ENCODE measurements at places on chromosomes 2 and 18.

- DNase-seq: no peak
Measured at GRCh38 chr2:215105607-215106354, 32.6 kb downstream of the ABCA12 start.

DNA sequence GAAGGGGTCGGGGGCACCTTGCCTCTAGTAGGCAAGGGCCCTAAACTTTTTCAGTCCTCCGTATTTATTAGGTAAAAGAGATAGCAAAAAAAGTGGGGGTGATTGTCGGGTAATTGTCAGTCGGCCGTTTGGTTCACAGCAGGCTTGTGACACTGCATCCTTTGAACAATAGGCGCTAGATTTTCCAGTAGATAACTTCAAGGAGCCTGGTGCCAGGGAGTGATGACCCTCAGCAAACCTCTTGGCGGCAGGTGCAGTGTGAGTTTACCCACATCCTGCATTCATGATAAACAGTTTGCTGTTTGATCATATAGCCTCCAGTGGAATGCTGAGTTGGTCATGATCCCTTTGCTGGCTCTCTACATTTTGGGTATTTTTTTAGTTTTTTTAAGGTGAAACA lies 22.9 kb downstream of the SERPINB8 start:
- DNase-seq: no peak

DNA sequence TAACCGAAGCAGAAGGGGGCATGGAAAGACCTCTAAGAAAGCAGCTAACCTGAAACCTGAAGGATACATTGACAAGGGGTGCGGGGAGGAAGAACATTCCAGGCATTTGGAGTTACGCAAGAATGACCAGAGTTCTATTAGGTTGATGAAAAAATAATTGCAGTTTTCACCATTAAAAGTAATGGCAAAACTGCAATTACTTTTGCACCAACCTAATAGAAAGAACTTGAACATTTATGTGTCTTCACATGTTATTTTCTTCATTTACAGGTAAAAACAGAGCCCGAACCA lies 110.5 kb downstream of the LYPD6B start:
- DNase-seq: no peak

- DNase-seq: no peak
Measured at GRCh38 chr2:64808092-64808491, 154.4 kb upstream of the SERTAD2 start.

DNA sequence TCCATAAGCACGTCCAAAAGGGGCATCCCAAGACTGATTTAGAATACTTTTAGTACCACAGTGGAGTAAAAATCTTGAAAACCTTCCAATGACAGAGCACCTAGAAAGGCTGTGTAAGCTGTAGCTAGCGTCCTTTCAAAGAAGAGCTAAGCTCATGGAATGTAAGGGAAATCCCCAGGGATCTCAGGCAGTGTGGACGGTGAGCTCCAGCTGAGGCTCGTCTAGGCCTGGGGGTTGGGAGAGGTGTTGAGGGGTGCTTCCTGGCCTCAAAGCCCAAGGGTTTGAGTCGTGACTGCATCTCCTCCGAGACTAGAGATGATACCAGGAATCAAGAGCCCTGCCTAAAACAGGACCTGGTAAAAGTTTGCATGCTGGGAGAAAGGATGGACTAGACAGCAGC lies 7.6 kb downstream of the CTIF start:
- no peak for DNase-seq

GRCh38 chr2:88082781-88083180 lies 15.2 kb downstream of the SMYD1 start:
- no peak for DNase-seq

DNA sequence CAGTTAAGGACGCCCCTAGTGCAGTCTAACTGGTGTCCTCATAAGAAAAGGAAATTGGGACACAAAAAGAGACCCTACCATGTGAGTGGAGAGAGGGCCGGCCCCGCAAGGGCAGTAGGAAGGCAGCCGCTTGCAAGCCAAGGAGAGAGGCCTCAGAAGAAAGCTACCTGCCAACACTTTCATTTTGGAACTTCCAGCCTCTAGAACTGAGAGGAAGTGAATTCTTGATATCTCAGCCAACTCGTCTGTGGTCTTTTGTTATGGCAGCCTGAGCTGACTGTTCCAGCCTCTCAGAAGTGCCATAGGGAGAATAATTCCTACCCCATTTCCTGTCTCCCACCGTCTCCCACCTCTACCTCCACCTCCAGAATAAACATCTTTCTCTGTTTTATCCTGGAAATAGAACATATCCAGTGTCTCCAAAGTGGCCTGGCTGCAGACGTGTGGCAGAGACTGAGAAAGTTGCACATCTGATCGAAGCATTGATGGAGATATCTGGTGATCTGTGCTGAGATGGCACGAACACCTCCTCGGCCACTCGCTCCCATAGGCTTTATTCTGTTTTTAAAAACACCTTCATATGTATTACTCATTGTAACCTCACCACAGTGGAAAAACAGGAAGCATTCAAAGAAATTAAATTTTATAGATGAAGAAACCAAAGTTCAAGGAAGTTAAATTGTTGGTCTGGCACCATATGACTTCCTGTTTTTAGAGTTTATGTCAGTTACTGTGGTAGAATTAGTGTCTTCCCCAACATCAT lies 39.5 kb upstream of the MARCO start:
- no peak for DNase-seq

GRCh38 chr2:37330681-37331080 lies 6.0 kb upstream of the PRKD3 start:
- no peak for DNase-seq

- no peak for DNase-seq
Measured at GRCh38 chr2:148305476-148305875, 284.6 kb downstream of the MBD5 start.

DNA sequence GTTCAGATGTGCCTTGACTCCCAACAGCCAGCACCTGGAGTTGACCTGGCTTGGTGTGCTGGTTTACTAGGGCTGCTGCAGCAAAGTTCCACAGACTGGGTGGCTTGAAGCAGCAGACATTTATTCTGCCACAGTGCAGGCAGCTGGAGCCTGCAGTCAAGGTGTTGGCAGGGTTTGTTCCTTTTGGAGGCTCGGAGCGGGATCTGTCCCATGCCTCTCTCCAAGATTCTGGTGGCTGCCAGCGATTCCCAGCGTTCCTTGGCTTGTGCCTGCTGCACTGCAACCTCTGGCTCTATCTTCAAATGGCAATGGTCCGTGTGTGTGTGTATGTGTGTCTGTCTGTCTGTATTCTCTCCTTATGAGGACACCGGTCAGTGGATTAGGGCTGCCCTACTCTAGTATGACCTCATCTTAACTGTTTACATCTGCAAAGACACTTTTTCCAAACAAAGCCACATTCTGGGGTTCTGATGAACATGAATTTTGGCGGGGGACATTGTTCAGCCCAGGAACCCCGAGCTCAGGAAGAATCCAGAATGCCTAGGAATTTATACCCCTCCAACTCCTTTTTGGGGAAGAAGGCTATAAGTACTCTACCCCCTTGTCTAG lies 44.7 kb upstream of the TMEM131 start:
- no peak for DNase-seq

DNA sequence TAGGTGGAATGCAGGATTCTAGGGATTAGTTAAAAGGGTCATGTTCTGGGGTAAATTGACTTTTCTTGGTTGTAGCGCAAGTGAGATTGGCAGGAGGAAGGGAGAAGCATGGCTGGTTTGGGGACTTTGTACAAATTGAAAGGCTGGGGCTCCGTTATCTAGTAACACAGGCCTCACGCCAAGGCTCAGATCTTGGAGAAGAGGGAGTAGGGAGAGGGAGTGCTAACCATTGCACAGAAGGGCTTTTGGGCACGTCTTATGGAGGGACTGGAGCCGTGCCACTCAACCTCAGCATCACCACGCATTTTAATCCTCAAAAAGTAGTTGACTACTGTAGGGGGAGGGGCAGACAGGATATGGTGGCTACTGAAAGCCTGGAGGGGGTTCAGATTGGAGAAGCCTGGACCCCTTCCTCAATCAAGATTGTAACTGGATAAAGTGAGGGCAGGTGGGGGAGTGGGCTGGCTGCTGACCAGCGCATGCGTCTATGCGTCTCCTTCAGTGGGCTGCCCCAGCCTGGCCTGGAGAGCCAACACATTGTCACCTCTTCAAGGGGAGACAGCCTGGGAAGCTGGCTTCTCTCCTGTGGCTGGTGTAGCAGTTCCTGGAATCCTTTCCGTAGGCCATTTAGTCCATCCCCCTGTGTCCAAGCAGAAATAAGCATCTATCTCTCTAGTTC lies 14.3 kb downstream of the IGFBP5 start:
- DNase-seq: no peak

GRCh38 chr18:36901277-36901701 lies 72.4 kb downstream of the KIAA1328 start:
- DNase-seq: no peak

- DNase-seq: no peak
Measured at GRCh38 chr2:174924061-174924693, 81.0 kb downstream of the CHN1 start.

DNA sequence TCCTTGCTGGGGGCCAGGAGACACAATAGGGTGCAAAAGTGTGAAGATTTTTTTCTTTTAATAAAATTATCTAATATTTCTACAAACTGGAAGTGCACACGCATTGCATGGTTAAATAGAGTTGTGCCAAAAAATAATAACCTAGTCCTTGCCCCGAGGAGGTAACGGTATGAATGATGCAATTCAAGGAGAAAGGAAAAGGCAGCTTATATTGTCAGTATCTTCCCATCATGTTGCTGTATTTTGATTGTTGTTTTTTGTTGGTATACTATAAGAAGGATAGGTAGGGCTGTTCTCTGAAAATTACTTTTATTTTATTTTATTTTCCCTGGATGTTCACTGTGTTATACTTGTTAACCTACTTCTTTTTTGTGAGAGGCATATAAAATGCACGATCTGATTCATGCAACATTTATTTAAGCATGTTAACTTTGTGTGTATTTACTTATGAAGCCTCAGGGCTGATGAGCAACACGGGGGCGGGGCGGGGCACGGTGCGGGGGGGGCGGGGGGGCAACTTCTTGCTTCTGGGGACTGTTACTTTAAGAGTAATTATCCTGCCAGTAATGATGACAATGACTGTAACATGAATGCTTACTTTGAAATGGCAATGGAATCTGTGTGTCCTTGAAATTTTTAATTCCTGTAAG lies 118.6 kb downstream of the AQP4 start:
- no peak for DNase-seq

DNA sequence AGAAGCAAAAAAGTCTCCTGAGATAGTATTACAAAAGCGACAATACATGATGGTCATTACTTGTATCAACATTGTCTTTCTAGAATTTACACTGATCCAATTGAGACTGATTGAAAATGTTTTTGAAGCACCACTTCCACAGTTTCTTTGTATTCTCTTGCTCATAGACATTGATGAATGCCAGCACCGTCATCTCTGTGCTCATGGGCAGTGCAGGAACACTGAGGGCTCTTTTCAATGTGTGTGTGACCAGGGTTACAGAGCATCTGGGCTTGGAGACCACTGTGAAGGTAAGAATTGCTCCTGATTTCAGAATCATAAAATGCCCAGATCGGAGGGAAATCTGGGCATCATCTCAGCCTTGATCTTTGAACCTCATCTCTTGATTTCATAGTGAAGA lies 175.1 kb upstream of the RASGRP3 start:
- no peak for DNase-seq

DNA sequence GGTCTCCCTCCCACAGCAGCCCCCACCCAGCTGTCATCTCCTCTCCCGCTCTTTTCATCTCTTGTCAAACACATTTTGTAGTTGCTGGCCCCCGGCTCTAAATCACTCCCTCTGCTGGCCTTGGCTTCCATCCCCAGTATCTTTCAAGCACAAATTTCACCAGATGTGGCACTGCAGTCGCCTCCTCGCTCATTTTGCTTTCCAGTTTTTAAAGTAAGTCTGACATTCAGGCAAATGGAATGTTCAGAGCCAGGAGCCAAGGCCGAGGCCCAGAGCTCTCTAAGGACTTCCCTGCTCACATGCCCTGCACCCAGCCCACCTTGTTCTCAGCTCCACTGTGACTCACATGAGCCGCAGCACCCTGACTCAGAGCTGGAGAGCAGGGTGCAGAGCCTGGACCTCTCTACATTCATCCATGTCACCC lies 158.4 kb downstream of the GALNT14 start:
- DNase-seq: no peak

DNA sequence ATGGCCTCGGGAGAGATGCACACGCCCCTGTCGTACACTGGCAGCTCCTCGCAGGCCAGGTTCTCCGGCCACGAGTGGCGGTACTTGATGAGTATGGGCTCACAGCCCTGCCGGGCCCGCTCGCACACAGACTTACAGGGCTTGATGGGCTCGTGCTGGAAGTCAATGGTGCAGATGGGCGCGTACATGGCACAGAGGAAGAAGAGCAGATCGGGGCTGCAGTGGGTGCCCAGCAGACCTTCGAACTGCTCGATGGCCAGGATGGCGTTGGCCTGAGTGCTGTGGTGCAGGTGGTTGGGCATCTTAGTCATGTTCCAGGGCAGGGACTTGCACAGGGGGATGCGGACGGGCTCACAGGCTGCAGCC lies 359 bp downstream of the FRZB start:
- no peak for DNase-seq

Measured in stimulated activated CD4-positive, alpha-beta T cell treated with anti-CD3 and anti-CD28 coated beads, Interleukin-1b, Interleukin-23, amount 100 ng/mL, for 1 hour (primary cell).